ENCODE measurements at places on chromosomes 13 and 19.

DNA sequence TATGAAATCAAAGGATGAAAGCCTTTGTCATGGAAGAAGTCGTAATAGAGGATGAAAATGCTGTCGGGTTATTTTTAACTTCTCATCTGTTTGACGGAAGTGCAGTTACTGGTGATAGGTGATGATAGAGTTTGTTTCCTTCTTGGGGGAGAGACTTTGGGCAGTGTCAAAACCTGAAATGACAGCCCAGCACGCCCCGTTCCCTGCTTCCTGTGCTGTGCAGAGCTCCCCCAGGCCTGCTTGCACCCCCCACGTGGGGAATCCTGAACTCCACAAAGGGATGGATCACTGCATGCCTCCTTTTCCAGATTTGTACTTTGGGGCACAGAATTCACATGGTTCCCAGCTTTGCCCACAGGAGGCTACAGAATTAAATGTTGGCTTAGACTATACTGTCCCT, 102.7 kb downstream of the ATP11A start:
- DNase-seq = no peak

DNA sequence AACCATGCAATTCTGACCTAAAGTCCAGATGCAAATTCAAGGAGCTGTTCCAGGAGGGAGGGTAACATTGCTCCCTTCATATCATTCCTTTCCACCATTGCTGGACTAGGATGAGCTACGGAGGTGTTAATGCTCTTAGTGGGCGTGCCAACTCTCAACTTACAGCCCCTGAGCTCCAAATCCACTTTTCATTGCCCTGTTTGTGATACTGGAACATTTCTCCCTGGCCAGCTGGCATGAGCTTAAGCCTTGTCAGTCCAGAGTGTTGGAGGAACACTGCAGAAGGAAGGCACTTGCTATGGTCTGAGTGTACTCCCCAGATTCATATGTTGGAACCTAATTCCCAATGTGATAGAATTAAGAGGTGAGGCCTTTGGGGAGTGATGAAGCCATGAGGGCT, 70.4 kb upstream of the FARP1 start:
- DNase-seq = no peak

DNA sequence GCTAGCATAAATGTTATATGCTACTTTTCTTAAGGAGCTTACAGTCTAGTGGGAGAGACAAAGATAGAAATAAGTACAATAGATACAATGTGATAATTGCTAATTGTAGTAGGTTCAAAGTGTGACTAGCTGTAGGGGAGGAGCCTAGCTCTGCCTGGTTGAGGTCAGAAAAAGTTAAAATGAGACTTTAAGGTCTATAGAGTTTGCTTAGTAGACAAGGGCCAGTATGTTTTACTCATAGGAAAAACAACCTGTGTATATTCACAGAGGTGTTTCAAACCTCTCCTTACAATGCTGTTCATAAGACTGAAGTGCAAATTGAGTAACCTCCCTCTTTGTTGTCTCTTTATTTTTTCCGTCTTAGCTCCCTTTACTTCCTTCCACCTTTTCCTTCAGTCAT, 56.1 kb downstream of the PDS5B start:
- DNase-seq = no peak

- DNase-seq = no peak
These were observed 751 bp downstream of the ZNF584 start for GRCh38 chr19:58409010-58409790.

- peak; percentile 86 for DNase-seq
These were observed 4.8 kb upstream of the KCNC3 start for GRCh38 chr19:50333737-50334617.

- DNase-seq = no peak
These were observed 155.6 kb downstream of the NUFIP1 start for GRCh38 chr13:44833626-44834025.

DNA sequence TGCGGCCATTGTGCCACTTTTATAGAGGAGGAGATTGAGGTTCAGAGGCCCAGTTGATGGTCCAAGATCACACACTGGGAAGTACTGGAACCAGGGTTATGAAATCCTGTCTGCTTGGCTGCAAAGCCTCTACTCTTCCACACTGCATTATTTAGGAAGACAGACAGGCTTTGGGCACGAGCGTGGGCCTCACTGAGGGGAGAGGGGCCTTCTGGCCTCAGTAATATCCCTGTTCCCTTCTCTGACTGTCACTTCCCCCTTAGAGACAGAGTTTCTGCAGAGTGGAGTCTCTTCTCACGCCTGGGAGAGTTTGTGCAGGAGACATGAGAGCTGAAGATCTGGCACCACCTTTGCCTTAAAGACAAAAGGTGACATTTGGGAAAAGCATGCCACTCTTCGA, 49.0 kb upstream of the PNMA8B start:
- no peak for DNase-seq

DNA sequence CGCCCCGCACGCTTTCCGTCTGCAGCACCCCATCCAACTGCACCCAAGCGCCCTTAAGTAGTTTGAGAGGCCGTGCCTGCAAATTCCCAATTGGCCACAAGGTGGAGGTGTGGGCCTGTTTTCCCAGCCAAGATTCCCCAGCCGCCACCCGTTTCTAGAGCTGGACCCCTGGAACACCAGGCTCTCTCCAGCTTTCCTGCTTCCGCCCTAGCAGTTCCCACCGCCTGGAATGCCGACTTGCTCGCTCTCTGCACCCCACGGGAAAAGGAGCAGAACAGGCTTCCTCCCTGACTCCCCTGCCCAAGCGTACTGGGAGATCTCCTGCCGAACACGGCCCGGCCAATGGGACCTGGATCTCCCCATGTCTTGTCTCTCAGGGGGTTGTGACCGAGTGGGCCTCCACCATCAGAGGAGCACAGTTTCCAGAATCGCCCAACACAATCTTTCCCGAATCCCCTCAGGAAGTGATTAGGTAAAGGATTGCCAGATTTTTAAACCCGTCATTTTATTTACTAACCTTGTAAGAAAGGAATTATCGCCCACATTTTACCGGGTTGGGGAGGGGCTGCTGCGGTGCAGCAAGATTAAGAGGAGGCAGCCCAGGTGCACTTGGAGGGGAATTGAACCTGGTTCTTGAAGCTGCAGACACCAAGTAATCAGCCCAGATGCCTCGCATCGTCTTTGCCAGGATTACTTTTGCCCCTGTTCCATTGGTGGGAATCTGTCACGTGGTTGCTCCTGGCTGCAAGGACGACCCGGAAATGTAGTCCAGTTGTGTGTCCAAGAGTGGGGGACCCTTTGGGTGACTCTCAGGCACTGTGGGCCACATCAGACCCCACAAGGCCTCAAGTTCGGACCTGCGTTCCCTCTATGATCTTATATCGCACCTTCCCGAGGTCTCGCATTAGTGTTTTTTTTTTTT, 3.5 kb upstream of the NAPSA start:
- peak; percentile 79 for DNase-seq

DNA sequence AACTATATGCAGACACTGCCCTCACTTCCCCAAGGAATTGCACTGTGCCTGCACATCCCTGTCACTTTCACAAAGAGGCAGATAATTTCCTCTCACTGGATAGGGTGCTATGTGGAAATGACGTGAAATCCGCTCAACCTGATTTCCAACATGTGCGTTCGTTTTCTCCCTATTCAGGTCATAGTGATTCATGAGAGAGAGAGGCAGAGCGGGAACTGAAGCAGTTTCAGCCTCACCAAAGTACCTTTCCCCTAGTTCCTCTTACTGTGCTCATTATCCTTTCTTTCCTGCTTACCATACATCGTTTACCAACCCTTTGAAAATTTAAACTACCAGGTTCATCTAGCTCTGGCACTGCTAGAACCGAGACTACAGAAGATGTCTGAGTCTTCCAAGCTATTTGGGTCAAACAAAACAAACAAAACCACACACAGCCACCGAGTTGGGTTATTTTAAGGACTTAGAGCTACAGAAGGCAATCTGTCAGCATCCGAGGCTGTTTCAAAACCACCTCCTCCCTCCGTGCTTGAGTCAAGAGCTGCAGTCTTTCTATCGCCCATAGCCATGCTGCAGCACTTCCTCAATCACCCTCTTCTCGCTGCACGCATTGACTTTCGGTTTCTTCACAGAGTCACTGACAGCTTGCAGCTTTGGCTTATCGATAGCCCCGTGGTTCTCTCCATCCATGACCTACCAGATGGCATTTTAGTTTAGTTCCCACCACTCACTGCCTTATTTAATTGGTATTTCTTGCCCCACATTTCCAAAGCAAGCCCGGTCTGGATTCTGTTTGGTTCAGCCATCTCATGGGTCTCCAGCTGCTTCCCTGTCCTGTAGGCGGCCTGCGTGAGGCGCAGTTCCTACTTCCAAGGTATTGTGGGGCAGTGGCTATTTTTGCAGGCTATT, 1395.8 kb downstream of the EFNB2 start:
- DNase-seq = peak; percentile 74

GRCh38 chr19:50450369-50451222, 17.9 kb downstream of the MYBPC2 start:
- DNase-seq = no peak

- no peak for DNase-seq
These were observed 1135.3 kb downstream of the SLITRK5 start for GRCh38 chr13:88806438-88806837.

- no peak for DNase-seq
These were observed 823.1 kb downstream of the DIAPH3 start for GRCh38 chr13:59340581-59340980.

GRCh38 chr13:50228527-50228926, 213.3 kb downstream of the KCNRG start:
- DNase-seq = no peak

DNA sequence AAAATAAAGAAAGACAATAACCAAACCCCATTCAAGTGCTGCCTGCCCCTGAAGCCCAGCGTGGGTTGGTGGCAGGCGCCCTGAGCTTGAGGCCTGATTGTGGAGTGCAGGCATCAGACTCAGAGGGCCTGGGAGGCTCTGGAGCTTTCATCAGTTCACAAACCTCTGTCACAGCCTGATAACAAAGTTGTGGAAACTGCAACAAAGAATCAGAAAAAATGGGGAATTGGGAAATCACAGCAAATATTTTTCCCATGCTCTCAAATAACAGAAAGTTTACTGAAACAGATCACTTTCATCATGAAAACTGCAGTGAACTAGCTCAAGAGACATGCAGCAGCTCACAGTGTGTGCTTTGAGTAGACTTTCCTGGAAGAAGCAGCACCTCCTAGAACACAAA, 793.6 kb downstream of the UQCRFS1 start:
- DNase-seq = no peak

DNA sequence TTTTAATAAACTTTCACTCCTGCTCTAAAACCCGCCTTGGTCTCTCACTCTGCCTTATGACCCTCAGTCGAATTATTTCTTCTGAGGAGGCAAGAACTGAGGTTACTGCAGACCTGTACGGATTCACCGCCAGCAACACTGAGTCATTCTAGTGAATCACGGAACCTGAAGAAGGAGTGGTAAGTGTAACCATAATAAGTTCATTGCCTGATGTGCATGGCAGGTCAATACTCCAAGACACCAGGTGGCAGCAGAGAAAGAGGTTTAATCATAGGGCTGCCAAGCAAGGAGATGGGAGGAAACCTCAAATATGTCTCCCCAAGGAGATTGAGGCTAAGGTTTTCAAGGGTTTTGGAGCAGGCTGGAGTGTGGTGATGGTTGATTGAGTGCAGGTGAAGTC, 204.3 kb upstream of the IPO5 start:
- no peak for DNase-seq

- DNase-seq = no peak
These were observed 39.1 kb downstream of the LYL1 start for GRCh38 chr19:13063461-13064091.

- no peak for DNase-seq
These were observed 361.6 kb downstream of the COG6 start for GRCh38 chr13:40016953-40017660.

- no peak for DNase-seq
These were observed 911 bp downstream of the ENOX1 start for GRCh38 chr13:43785650-43786471.

DNA sequence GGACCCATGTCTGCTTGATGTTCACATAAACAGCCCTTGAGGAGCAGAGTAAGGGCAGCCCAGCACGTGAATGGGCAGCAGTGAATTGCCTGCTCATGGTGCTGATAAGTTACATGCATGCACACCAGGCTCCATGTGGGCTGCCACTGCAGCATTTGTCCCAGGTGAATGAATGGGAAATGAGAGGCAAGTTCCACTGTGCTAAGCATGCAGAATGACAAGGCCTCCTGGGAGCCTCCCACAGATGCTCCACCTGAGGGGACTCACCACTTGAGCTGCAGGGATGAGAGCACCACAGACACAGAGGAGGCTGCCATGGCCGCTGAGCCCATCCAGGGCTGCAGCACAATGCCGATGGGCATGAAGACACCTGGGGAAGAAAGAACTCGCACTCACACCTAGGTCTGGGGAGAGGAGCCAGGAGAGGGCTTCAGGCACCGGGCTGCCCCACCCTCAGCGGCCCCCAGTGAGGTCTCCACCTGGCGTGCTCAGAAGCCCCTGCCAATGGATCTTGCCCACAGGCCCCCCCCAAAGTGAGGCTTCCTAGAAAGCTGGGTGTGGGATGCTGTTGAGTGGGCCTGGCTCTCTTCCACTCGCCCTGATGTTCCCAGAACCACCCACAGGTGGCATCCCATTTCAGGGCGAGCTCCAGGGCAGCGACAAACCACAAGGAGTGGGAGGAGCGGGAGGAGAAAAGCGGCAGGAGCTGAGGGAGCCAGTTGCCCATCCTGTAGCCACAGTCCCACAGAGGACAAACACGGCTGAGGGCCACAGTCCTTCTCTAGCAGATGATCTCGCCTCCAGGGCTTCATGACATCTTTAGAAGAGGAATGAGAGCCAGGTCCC, 73.8 kb downstream of the CCDC70 start:
- DNase-seq = no peak
